ENCODE measurements at places on chromosomes 1 and 21.

DNA sequence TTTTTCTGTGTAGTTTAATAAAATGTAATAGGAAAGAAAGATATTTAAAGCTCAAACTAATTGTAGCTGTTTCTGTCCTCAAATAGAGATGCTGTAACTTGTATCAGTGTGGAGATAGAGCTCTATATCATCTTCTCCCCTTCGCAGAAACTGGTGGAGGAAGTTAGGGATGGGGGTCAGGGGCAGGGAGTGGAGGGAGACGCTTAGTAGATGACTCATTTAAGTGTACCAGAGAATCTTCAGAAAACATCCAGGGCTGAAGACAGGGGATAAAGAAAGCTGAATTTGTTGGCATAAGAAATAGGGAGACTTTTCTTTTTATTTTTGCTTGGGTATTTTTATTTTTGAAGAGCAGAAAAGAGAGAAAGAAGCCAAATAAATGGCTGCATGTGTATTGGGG, 282.6 kb upstream of the DPYD start:
- DNase-seq: no peak

DNA sequence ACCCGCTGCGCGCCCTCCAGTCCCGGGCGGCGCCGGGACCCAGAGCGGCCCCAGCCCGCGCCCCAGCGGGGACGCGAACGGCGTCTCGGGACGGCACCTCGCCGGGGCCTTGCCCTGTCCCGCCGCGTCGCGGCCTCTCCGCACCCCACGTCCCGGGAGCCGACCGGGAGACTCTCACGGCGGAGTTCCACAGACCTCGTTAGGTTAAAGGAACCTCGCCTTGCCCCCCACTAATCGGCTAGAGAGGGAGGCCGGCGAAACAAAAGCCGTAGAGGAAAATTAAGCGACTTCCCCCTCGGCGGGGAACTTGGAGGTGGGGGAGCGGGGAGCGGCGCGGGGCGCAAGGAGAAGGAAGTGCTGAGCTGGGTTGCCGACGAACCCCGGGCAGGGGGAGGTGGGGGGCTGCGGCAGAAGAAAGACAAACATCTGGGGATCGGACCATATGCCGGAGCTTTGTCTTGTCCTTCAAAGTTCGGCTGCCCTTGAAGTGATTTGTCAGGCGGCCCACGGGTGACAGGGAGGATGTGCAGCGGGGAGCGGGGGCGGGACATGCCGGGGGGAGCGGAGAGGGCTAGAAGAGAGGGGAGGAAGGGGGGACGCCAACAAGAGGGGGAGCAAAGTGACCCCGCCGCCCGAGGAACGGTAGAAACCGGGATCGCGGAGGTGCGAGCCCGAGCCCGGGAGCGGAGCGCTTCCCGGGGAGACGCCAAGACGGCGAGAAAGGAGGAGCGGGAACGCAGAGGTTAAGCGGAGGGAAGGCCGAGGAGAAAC, 120.0 kb upstream of the RRP15 start:
- peak; percentile 24 for DNase-seq

DNA sequence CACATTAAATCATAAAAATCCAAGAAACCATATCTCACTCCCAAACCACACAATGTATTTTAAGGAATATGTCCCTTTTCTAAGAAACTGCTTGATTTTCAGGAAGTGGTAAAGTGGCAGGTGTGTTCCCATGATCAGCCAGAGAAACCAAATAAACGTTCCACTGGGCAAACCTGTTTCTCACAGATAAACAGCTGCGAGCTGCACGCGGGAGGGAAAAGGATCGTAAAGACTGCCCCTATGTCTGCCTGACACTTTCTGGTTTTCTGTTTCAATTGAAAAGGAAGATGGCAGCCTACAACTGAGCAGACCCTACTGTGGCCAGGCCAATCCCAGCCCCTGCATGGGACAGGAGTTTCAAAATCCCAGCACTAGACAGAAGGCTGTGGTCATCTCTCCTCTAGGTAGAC, 36.6 kb downstream of the HIVEP3 start:
- peak; percentile 50 for DNase-seq

- DNase-seq: no peak
These were observed 94.6 kb upstream of the CASZ1 start for GRCh38 chr1:10891091-10891490.

- no peak for DNase-seq
These were observed 7.6 kb upstream of the XKR8 start for GRCh38 chr1:27952147-27952546.

- DNase-seq: peak; percentile 34
These were observed 22.8 kb upstream of the STRIP1 start for GRCh38 chr1:110011527-110012041.

DNA sequence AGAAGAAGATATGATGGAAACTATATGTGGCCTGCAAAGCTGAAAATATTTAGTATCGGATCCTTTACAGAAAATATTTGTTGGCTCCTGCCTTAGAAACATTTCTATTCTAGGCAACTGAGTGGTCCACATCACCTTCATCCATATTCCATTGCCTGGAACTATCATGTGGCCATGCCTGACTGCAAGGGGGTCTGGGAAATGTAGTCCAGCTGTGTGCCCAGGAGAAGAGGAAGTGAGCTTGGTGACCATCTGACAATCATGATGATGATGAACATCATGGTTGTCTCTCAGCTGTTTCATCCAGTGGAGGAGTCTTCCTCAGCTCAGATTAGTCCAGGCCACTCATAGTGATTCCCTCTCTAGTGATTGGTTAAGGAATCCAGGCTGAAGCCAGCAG, 61.8 kb upstream of the IFNLR1 start:
- no peak for DNase-seq

GRCh38 chr1:183470147-183470960, 1.9 kb upstream of the SMG7 start:
- peak; percentile 94 for DNase-seq

GRCh38 chr1:200838676-200839445, 33.9 kb upstream of the GPR25 start:
- no peak for DNase-seq

DNA sequence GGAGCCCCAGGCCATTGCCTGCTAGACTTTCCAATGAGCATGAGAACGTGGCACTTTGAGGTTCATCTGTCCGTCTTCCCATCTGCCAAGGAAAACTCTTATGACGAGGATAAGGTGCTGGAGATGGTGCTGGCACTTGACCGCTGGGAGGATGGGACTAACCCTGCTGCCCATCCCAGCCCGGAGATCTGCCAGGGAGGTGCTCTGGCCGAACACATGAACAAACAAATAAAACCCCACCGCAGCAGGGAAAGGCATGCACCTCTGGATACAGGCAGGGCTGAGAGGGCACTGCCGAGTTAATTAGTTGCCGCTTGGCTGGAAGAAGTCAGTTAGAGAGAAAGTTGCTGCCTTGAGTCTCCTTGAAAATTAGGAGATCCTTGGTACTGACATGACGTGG, 308.4 kb downstream of the AJAP1 start:
- DNase-seq: no peak

- DNase-seq: no peak
These were observed 3.8 kb downstream of the DR1 start for GRCh38 chr1:93349231-93350135.

Data from Calu3 (cell line).